NCI-H2029 treated with DMSO at 0.1 percent for 48 hours (cell line): ENCODE measurements at places on chromosomes 4 and X.

GRCh38 chr4:80112236-80112635 is 39.2 kb upstream of the ANTXR2 start:
- no peak for DNase-seq

DNA sequence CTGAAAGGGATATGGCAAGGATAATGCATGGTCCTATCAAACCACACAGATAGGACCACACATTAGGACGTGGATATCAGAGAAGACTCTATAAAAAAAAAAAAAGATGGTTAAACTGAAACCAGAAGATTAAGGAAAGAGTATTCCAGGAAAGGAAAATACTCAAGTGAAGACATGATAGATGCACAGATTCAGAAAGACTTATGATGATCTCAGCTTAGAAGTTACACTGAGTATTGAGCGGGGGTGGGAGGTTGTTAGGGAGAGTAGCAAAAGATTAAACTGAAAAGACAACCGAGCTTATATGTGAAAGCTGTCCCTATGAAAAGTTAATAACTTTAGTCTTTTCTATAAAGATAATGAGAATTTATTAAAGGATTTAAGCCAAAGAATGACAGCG is 211.0 kb upstream of the EMCN start:
- no peak for DNase-seq

- DNase-seq, result no peak
Measured at GRCh38 chrX:45630078-45630477, 429.4 kb upstream of the DIPK2B start.

- no peak for DNase-seq
Measured at GRCh38 chr4:109574443-109574850, 14.4 kb downstream of the MCUB start.

- DNase-seq, result no peak
Measured at GRCh38 chr4:150570862-150571261, 11.1 kb upstream of the MAB21L2 start.

DNA sequence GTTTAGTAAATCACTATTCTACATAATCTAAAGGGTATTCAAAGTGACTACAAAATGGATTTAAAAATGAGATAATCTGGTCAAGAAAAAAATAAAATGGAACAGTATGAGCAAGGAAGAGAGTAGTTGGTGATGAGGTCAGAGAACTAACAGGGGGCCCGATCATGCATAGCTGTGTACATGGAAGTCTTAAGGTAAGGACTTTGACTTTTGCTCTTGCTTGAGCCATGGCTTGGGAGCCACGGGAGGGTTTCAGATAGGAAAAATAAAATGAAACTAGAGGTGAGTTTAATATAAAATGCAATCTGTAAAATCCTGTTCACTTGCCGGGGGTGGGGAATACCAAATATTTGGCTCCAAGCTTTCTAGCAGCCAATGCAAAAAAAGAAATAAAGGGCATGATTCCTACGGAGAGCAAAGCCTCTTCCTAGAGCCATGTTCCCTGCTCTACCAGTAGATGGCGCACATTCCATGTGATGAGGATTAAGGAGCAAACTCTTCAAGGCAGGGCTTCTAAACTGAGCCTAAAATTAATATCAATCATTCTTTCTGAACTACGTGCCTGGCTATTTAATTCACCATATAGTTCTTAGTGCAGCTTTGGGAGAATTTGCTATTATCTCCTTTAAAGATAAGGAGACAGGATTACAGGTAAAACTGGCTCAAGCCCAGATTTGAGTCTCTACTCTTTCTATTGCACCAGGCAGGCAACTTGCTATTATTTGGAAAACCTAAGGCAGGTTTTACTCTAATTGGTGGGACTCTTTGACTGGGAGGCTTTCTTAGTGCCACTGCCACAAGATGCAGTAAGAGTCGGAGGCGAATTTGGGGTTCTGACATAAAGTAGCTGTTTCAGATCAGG is 6.8 kb upstream of the CLCN5 start:
- peak; percentile 29 for DNase-seq

GRCh38 chrX:101659601-101660063 is at the start of gene ARMCX2:
Gene ARMCX2, minus strand, starts transcription at chrX:101659850. Its CDS starts 2,262 bp downstream, at chrX:101657588.
- no peak for DNase-seq

DNA sequence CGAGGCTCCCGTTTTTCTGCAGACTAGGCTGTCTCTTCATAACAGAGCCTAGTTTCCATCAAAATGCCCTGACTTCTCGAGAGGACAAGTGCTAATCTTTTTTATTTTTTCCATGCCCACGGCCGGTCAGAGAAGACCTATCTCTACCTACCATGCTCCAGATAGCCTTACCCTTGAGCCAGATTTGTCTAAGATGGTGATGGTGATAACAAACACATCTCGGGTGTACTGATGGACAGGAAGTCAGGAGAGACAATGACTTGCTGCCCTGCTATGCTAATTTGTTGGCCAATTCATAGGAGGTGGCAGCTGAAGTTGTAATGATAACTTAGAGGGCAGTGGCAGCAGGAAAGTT is 42.2 kb upstream of the NKRF start:
- DNase-seq, result no peak

GRCh38 chr4:2058264-2059045 is 672 bp upstream of the NAT8L start:
- no peak for DNase-seq

DNA sequence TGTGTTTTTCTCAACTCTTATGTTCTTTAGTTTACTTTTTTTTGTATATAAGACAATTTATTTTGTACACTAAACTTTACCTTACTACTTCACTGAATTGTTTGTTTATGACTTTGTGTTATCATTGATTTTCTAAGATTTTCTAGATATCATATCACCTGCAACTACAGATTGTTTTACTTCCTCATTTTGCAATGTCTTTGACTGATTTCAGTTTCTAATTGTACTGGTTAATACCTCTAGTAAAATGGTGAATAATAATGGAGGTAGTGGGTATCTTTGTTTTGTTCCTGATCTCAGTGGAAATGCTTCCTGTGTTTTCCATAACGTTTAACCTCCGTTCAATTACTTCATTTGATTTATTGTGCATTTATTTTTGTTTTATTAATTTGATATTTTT is 490.2 kb downstream of the TLL1 start:
- no peak for DNase-seq

- DNase-seq, result no peak
Measured at GRCh38 chr4:128468123-128468989, 180.7 kb upstream of the PGRMC2 start.

DNA sequence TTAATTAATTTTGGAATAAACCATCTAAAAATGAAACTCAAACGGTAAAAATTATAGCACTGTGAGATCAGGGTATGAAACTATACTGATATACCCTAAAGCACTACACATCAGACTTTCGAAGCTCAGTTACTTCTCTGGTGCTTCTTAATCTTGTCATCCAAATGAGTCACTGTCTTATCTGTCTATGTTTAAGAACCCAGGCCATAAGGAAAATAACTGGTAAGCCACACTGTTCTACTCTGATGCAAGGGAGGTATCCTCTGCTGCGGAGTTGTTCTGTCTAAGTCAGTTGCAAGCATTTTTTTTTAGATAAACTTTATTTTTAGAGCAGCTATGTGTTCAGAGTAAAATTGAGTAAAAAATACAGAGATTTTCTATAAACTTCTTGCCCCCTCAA is 830.8 kb upstream of the POU3F4 start:
- no peak for DNase-seq

DNA sequence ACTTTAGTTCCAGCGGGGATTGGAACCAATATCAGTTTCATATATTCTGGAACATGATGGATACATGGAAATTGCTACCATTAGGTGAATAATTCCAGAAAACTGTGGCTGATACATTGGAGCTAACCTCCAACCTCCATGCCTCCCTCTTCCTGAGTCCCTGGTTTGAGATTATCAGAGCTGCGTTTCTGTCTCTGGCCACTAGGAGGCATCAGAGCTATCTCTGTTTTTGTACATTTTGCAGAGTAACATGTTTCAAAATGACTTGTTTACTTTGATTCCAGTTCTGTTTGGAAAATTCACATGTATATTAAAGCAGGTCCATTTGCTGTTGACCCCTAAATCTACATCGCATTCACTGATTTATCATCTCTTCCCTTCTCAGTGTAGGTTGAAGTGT is 2.4 kb upstream of the RAB40AL start:
- no peak for DNase-seq

DNA sequence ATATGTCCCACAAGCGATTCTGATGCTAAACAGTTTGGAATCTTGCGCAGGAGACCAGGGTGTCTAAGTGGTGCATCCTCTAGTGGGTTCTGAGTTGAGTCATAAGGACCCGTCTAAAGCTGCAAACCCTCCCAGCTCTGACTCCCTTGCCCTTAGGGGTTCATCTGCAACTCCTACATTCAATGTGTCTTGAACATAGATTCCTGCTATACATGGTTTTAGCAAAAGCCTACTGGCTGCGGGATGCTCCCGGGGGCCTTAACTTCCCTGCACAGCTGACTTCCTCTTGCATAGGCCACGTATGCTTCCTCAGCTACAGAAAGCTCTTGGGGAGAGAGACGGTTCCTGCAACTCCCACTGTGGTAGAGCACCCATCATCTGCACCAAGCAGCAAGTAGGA is 236.7 kb downstream of the EVC2 start:
- no peak for DNase-seq

GRCh38 chr4:8582941-8583654 is 2.9 kb downstream of the GPR78 start:
- no peak for DNase-seq

- DNase-seq, result no peak
Measured at GRCh38 chr4:40349561-40350198, 14.5 kb downstream of the CHRNA9 start.

- no peak for DNase-seq
Measured at GRCh38 chrX:19986531-19986930, 4.3 kb downstream of the BCLAF3 start.

DNA sequence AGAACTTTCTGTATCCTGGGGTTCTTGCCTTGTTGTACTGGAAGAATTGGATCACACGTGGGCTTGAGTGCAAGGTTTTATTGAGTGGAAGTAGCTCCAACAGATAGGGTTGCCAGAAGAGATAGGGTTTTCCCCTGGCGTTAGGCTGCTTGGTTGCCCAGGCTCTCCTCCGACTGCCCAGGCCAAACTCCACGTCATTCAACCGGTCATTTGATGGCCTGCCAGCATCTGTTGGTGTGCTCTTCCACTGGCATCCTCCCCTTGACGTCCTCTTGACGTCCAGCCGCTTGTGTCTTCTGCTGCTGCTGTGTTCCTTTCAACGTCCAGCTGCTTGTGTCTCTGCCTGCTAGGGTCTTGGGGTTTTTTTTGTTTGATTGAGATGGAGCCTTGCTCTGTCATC is 340.3 kb upstream of the ZCCHC13 start:
- no peak for DNase-seq

DNA sequence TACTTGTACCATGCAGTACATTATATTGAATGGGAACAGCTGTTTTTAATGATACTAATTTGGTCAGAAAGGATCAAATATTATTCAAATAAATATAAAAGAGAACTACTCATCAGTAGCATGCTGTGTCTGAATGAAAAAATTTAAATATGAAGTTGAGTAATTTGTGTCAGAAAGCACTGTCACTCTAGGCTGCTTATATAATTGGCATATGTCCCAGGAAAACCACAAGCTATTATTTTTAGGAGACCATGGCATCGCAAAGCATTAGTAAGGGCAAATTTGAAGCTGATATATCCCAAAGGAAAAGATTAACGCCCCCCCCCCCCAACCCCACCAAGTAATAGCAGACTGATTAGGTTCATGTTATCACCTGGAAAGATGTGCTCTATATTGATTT is 388.5 kb upstream of the SPANXN4 start:
- no peak for DNase-seq

DNA sequence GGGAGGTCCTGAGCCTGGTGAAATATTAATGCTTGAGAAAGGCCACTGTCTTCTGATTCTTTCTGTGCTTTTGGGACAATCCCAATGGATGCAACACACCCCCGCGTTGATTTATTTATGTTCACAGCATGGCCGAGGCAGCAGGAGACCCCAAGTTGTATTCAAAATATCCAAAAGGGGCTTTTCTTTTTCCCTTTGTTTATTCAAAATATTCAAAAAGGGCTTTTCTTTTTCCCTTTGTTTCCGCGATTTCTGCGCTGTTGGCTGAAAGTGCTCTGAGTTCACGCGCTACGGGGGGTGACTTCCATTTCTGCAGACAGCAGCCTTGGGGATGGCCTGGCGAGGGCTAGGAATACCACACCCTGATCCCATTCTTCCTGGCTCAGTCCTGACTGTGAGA is 59.5 kb upstream of the PPP2R3B start:
- no peak for DNase-seq

GRCh38 chr4:157222771-157223160 is 2.2 kb downstream of the GRIA2 start:
- DNase-seq, result no peak

- DNase-seq, result no peak
Measured at GRCh38 chrX:69163936-69164741, 1.1 kb downstream of the PJA1 start.

DNA sequence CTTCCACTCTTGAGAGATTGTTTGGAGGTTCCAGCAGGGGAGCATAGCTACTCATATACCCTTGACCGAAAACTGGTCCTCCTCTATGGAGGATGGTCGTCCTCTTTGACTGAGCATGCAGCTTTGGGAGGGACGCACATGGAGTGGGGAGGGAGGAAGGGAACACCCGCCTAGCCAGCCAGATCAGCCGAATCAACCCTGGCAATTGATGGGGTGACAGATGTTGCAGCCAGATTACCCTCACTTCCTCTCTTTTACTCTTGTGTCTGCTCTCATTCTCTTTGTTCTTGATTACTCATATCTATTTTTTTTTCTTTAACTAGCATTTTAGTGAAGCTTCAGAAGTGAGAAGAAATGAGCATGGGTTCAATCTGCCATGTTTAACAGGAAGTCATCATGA is 19.6 kb downstream of the MGST2 start:
- DNase-seq, result no peak

GRCh38 chrX:45824471-45824870 is 623.8 kb upstream of the DIPK2B start:
- no peak for DNase-seq

DNA sequence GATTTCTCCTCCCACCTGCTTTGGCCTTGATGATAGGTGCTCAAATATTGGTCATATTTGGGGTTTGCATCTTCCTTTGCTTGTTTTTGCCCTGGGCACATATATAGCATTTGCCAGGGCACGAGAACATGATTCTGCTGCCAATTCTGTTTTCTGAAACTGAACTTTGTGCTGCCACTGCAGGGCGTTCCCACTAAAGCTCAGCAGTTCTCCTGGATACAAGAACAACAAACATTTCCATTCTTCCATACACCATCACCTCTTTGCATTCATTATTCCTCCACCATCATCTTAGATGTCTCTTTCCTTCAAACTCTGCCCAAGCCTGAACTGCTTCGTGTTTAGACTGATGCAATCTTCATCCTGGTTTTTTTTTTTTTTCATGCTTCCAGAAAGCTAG is 36.3 kb upstream of the GATB start:
- DNase-seq, result no peak

- no peak for DNase-seq
Measured at GRCh38 chr4:41077628-41078027, 136.7 kb downstream of the APBB2 start.
